GM04503 (cell line): ENCODE measurements at places on chromosomes 5 and 9.

DNA sequence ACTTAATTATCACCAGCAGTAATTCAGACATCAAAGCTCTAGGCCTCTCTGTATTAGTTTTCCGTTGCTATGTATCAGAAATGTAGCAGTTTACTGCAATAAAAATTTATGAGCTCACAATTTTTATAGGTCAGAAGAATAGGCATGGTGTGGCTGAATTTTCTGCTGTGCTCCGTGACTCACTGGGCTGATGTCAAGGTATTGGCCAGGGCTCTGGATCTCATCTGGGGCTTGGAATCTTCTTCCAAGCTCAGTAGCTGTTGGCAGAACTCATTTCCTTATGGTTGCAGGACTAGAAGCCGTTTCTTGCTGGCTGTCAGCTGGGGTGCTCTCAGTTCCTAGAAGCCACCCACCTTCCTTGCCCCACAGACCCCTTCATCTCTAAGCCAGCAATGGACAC, 66.3 kb downstream of the PSAT1 start:
- peak; percentile 59 for DNase-seq

DNA sequence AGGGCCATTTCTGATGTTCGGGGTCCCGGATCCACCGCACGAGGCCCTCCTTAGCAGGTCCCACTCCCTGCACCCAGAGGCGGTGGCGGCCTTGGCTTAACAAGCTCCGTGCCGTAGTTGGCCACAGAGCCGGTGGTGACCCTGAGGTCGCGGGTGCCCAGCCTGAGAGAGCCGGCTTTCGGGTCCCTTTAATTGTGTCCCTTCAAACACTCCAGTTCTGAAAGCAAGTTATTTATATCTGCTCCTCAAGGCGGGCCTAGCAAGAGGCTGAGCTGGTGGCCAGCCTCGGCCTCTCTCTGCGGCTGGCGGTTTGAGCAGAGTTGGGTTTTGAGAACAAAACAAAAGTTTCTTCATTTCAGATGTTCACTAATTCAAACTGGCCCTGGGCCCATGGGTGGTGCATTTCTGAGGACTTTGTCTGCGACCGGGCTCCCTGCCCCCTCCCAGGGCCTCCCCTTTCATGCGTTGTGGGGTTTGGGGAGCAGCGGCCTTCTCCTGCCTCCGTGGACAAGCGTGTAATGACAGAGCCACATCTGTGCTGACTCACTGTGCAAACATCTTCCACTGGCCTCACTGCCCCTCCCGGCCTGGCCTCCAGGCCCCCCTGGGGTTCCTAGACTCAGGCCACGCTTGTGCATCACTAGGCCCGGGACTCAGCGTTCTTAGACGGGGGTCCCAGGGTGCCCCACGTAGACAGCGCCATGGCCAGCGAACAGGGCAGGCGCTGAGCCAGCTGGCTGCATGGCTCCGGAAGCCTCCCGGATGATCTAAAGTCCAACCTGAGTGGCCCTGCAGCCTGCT, 49.4 kb upstream of the COL5A1 start:
- peak; percentile 86 for DNase-seq

DNA sequence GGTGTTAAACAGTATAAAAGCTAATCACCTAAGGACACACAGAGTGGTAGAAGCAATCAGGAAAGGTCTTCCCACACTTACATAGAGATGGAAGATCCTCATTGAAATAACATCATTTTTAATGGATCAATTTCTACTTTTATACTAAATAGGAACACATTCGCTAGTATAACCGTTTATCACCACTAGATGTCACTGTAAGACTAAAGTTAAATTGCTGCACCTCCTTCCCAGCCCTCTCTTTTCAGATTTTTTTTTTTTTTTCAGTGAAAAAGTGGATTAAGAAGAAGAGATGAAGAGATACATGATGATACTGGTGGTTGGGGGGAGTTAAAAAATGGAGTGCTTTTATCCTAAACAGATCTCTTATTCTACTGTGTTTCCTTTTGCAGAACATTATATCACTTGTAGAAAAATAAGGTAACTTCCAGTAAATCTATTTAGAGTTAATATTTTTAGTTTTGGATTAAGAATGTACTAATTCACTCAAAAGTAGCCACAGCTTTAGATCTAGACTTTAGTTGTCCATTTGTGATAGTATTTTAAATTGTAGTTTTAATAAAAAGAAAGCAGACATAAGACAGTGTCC, 116.9 kb upstream of the ARRDC3 start:
- DNase-seq, result peak; percentile 6

DNA sequence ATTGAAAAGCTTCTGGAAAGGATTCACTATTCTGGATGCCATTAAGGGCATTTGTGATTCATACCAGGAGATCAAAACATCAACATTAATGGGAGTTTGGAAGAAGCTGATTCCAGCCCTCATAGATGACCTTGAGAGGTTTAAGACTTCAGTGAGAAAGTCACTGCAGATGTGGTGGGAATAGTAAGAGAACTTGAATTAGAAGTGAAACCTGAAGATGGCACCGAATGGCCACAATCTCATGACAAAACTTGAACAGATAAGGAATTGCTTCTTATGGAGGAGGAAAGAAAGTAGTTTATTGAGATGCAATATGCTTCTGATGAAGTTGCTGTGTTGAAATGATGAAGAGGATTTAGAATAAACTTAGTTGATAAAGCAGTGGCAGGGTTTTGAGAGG, 254.6 kb upstream of the SLC24A2 start:
- DNase-seq, result no peak

DNA sequence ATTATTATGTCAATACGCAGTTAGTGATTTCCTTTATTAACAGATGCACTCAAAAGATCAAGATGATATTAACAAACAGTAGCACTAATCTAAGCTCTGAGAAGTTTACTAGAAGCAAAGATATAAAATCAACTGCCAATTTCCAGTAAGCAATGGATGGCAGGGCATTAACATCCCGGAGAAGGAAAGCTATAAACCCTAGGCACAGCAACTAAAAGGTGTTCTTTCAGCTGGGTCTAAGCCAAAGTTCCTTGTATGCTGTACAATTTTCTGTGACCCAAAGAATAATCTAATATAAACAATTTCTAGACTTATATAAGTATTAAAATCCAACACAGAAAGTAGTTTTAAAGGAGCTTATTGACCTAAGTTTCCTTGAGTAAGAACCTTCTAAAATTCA, 39.4 kb downstream of the PJA2 start:
- no peak for DNase-seq

- DNase-seq, result no peak
These were observed 915 bp downstream of the HSDL2 start for GRCh38 chr9:112380825-112381221.

- DNase-seq, result no peak
These were observed 186.3 kb upstream of the TUSC1 start for GRCh38 chr9:25864509-25864908.

- DNase-seq, result no peak
These were observed 41.1 kb upstream of the NEK6 start for GRCh38 chr9:124216474-124217176.

GRCh38 chr5:171721464-171721863, 64.2 kb upstream of the SMIM23 start:
- DNase-seq, result no peak

- no peak for DNase-seq
These were observed 103.4 kb downstream of the MED10 start for GRCh38 chr5:6274846-6275543.

GRCh38 chr9:130029223-130029973, 13.6 kb downstream of the FNBP1 start:
- no peak for DNase-seq

GRCh38 chr5:51242456-51242855, 140.8 kb upstream of the ISL1 start:
- no peak for DNase-seq

GRCh38 chr9:137665697-137666512, 47.1 kb downstream of the EHMT1 start:
- no peak for DNase-seq

- DNase-seq, result no peak
These were observed 209.3 kb downstream of the C9orf50 start for GRCh38 chr9:129411501-129412175.

- no peak for DNase-seq
These were observed 105.4 kb downstream of the LPAR1 start for GRCh38 chr9:110932863-110933262.

DNA sequence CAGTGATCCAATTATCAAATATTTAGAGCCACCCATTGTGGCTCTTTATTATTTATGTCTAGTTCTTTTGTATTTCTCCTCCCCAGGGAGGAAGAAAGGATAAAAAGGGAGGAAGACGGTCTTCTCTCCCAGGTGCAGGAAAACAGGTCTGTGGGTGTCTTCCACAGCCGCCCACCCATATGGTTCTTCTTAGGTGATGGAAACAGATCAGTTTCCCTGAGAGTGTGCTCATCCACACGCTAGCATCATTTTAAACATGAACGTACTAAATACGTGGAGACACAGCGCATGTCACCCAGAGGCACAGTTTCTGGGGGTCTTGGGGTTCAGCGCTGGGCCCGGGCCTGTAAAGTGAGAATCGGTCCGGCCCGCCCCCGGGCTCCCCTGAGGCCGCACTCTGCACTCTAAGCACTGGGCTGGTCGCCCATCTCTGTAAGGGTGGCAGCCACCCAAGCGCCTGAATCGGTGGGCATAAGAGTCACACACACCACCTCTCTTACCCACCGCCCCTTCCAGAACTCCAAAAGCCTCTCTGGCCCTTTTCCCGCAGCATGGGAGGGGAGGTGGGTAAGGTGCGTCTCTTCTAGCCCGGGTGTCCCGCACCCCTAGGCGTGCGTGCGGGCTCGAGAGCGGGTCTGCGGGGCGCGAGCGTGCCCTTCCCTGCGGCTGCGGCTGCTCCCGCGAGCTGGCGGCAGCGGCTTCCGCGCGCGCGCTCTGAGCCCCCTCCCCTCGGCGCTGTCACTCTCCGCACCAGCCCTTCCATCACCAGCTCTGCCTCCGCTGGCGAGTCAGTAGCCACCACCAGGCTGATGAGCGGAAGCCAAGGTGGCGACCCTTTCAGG, 1.3 kb downstream of the PTCH1 start:
- DNase-seq, result no peak

GRCh38 chr5:1280177-1281037, 14.5 kb downstream of the TERT start:
- DNase-seq, result no peak

- DNase-seq, result no peak
These were observed 178.0 kb upstream of the DMAC1 start for GRCh38 chr9:7977586-7977985.

DNA sequence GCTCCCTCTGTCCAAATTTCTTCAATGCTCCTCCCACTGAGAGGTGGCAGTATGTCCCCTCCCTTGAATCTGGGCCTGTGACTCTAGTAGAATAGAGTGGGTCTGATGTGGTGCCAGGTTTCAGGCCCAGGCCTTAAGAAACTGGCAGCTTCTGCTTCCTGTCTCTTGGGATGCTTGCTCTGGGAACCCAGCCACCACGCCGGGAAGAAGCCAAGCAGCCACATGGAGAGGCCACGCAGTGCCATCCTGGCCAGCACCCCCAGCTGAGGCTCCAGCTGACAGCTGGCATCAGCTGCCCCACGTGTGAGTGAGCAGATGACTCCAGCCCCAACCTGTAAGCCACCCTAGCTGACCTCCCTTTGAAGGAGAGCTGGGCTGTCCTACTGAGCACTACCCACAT, 7.3 kb upstream of the TSPAN17 start:
- DNase-seq, result no peak
